ENCODE measurements at places on chromosomes 7 and 10.

DNA sequence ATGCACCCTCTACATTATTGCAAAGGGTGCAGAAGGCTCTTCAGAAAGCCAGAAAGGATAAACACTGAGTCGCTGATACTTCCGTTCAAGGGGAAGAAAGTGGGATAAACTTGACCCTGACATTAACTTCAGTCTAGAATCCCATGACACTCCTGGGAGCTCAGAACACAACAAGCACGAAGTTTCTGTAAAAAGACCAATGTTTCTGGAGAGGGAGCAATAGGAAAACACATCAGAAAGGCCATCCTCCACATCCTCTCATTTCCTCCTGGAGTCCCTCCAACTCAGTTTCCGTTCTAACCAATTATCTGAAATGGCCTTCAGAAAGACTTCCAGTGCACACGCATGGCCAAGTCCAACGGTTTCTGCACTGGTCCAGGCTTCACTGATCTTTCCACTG, 113.5 kb downstream of the SORBS1 start:
- DNase-seq, result no peak

GRCh38 chr10:104316321-104317099, 21.8 kb downstream of the ITPRIP start:
- DNase-seq, result no peak

- DNase-seq, result peak; percentile 41
Measured at GRCh38 chr7:104845557-104845956, 168.4 kb upstream of the KMT2E start.

- no peak for DNase-seq
Measured at GRCh38 chr7:46157404-46157803, 236.3 kb upstream of the IGFBP3 start.

DNA sequence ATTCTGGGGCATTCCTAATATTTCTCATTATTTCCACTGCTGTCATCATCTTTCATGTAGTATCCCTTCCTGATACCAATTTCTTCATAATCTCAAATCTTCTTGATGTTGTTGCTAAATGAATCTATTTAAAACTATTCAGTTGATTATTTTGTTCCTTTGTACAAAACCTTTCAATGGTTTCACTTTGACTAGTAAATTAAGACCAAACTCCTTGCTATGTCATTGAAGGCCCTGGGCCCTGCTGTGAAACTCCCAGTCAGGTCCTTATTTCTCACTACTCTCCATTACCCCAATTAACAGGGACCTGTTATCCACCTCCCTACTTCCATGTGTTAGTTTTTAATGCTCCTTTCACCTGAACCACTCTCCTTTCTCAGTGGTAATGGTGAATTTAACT, 97.0 kb downstream of the CTTNBP2 start:
- DNase-seq, result no peak

DNA sequence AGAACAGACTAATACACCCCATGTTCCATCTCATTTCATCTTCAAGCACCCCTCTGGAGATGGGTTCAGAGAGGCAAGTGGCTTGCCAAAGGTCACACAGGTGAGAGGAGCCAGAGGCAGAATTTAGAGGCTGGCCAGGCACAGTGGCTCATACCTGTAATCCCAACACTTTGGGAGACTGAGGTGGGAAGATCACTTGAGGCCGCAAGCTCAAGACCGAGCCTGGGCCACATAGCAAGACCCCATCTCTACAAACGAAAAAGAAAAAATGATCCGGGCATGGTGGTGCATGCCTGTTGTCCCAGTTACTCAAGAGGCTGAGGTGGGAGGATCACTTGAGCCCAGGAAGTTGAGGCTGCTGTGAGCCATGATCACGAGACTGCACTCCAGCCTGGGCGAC, 34.7 kb upstream of the MYL10 start:
- DNase-seq, result no peak

- DNase-seq, result no peak
Measured at GRCh38 chr10:7046615-7047014, 364.2 kb downstream of the SFMBT2 start.

GRCh38 chr7:91045606-91046005, 218.6 kb upstream of the FZD1 start:
- no peak for DNase-seq

- no peak for DNase-seq
Measured at GRCh38 chr7:108178398-108178797, 48.2 kb upstream of the LAMB4 start.

DNA sequence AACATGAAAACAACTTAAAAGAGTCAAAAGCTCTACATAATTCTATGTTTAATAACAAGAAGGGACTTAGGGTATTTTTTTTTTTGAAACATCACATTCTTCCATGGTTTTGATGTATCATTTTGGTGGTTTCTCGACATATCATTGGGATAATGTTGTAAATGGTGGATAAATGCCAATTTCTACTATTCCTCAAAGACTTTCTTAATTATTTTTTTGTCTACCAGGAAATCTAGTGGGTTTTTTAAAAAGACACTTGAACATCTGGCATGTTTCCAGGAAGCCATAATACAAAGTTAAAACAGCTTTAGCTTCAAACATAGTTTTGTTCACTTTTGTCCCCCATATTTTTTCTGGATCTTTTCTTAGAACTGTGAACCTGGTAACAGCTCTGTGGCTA, 200.4 kb downstream of the DKK1 start:
- DNase-seq, result no peak

DNA sequence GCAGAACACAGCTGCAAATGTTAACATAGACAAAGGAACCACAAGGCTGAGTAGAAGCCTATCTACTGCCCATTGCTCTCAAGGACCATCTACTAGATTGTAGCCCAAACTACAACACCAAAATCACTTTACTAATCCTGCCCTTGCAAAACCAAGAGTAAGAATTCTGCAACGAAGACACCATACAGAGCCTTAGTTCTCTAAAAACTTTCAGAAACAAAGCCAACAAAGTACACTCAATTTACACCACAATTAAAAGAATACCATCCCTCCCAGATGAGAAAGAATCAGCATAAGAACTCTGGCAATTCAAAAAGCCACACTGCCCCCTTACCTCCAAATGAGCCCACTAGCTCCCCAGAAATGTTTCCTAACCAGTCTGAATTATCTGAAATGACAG, 294.3 kb downstream of the CTNNA3 start:
- DNase-seq, result no peak

GRCh38 chr7:17697128-17697881, 243.0 kb downstream of the SNX13 start:
- DNase-seq, result no peak

DNA sequence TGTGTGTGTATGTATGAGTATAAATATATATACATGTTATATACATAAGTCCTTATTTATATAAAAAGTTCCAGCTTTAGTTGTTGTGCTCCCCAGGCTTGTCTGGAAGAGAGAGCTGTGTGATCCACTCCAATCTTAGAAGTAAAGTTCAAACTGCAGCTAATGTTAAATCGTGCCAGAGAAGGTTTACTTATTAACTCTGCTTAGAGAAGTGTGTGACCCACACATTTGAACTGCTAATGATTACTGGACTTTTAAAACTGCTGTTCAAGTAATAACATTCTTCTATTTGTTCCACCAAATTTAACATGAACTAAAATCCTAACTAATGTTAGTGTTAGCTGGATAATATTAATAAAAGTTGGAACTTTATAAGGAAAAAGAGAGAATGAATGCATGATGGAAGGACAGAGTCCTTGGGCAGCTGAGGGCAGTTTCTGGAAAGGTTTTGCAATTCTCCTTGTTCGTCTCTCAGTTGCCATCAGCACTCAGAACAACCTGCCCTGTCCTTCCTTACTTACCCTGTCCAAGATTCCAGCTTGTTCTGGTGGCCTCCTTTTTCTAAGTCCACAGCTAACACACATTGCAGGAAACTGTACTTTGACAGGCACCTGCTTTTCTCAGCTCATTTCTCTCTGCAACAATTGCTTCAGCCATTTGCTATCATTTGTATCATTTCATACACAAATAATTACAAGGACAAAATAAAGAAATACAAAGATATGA, 162.6 kb downstream of the FAM107B start:
- no peak for DNase-seq
